ENCODE measurements at places on chromosomes 16 and 17.

DNA sequence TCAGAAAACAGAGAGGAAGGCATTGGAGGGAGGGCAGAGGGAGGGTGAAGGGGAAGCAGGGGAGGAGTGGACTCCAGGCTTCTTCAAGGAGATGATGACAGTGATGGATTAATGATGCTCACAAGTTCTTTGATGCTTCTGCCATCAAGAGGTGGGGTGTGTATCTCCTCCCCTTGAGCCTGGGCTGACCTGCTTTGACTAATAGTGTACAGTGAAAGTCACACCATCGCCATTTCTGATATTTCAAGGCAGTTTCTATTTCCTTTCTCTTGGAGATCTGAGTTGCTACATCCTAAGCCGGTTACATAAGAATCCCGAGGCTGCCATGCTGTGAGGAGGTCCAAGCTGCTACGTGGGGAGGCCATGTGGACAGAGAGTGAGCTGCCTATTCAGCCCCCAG lies 312.5 kb downstream of the MAF start:
- no peak for DNase-seq

- no peak for DNase-seq
Observed at GRCh38 chr16:85003076-85003475, 8.3 kb downstream of the ZDHHC7 start.

DNA sequence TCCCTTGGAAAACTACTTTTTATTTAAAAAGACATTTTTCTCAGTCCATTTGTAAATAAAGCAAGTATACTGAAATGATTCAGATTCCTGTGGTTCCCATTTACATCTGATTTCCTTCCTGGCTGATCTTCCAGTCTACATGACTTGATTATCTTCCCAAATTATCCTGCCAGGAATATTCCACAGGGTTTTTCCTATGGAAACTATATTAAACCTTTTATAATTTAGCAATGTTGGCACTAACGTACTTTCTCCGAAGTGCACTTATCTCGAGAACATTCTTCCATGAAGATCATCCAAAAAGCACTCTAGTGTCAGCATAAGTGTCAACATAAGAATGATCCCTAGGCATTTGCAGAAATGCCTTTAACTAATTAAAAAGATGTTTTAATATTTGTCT lies 347.7 kb upstream of the KIF2B start:
- no peak for DNase-seq

GRCh38 chr16:9225527-9226316 lies 134.3 kb downstream of the HAPSTR1 start:
- no peak for DNase-seq

GRCh38 chr16:77917971-77918370 lies 104.4 kb upstream of the CLEC3A start:
- DNase-seq, result no peak

- DNase-seq, result no peak
Observed at GRCh38 chr17:7946441-7946840, 14.4 kb downstream of the CNTROB start.

DNA sequence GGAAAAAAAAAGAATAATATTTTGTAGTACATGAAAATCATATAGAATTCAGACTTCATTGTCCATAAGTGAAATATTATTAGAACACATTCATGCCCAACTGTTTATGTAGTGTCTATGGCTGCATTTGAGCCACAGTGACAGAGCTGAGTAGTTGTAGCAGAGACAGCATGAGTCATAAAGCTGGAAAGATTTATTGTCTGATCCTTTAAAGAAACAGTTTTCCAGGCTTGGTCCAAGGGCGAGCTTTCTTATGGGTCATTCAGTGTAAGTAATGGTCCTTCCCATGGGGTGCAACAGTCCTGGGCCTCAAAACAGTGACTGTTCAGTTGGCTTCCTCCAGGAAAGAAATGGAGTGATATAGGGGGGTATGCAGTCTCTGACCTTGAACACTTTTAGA lies 260.2 kb downstream of the HS3ST4 start:
- DNase-seq, result no peak
